Coronary artery (tissue), 2 donors: ENCODE measurements at places on chromosomes 12 and 14.
A peak's percentile ranks its signal among the peaks of the same experiment; 100 is the strongest.

DNA sequence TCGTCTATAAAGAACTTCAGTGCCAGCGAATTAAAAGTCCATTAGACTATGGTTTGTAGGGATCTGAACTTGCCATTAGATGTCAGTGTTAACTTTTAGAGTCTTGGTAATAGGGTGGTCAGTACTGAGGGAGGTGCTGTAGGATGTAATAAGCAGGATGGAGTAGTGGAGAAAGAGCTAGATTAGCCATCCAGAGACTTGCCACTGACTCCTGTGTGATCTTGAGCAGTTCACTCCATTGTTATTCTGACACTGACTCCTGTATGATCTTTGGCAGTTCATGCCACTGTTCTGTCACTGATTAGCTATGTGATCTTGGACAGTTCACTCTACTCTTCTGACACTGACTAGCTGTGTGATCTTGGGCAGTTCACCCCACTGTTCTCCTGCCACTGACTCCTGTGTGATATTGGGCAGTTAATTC, 133.6 kb downstream of the TTLL5 start:
- no peak for DNase-seq

DNA sequence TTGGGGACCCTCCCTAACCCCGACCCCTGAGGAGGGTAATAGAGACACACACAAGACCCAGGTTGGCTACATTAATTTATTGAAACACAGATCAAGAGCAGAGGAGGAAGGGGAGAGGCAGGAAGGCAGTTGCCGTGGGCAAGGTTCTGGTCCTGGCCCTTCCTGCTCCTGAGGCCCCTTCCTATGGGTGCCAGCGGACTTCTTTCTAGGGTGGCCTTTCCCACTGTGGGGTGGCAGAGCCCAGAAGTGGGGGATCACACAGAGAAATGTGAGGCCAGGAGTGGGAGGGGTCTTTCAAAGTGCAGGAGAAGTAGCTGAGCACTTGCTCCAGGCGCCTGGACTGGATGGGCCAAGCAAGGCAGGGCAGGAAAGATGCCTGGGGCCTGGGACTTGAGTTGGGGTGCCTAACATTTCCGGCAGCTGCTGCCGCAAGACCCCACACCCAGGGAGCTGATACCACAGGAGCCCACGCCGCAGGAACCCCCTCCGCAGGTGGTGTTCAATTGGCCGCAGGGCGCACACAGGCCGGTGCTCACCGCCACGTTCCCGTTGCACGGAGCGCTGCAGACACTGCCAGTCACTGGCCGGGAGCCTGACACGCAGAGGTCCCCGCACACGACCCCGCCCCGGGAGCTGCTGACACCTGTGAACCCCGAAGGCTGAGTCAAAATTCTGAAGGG, 5.3 kb downstream of the KRT81 start:
- peak; percentile 64 for DNase-seq

- peak; percentile 88 for DNase-seq
Measured at GRCh38 chr12:67441736-67442346, 172.7 kb downstream of the CAND1 start.

DNA sequence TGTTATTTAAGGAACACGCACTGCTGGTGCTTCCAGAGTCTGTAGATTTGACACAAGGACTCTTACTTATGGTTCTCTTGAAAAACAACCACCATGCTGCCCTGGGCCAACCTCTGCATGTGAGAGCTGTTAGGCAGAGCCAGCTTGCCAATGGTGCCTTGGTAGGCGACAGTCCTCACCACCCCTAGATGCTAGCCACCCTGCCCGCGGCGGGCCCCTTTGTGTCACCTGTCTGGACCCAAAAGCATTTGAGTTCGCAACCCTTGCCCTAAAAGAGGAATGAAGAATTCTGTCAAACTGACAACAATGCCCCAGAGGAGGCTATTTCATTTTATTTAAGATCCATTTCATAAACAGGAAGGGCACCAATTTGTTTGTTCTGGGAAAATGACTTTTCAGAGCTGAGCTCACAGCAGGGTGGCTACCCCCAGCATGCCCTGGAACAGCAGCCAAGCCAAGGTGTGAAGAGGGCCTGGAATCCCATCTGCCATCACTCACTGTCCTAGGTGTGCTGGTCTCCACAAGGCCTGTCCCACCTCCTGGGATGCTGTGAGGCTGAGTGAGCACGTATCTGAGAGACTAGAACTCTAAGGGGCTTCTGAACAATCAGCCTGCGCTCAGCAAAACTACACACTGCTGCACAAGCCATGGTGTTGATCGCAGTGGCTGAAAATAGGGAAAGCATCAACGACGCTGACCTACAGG, 63.8 kb upstream of the FZD10 start:
- DNase-seq: no peak

- peak; percentile 62 for DNase-seq
Measured at GRCh38 chr14:105940534-105941225, 414.3 kb downstream of the TMEM121 start.

DNA sequence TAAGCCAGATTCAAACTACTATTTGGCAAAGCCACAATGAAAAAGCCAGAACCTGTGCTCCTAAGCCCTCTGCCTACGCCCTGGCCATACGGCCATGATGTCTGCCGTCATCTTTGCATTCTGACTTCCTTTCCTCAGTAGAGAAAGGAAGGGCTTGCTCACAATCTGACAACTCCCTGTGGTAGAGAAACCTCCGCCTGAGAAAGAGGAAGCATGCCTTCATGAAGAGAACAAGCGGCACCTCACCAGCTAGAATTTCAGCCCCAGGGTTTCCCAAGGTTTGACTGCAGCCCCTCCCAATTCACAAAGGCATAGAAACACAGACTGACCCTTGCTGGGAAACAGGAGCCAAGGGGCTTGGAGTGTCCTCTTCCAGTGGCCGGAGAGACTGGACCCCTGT, 25.7 kb downstream of the TEP1 start:
- no peak for DNase-seq

- DNase-seq: no peak
Measured at GRCh38 chr14:98878282-98878681, 393.7 kb downstream of the BCL11B start.

GRCh38 chr14:21070083-21070609, at the start of gene ARHGEF40:
Gene ARHGEF40 (plus strand): TSS chr14:21070304. CDS start chr14:21070397, 93 bp downstream.
- no peak for DNase-seq

GRCh38 chr12:113273053-113273725, 51.9 kb downstream of the TPCN1 start:
- no peak for DNase-seq

GRCh38 chr12:61397668-61398067, 862.5 kb upstream of the USP15 start:
- no peak for DNase-seq

DNA sequence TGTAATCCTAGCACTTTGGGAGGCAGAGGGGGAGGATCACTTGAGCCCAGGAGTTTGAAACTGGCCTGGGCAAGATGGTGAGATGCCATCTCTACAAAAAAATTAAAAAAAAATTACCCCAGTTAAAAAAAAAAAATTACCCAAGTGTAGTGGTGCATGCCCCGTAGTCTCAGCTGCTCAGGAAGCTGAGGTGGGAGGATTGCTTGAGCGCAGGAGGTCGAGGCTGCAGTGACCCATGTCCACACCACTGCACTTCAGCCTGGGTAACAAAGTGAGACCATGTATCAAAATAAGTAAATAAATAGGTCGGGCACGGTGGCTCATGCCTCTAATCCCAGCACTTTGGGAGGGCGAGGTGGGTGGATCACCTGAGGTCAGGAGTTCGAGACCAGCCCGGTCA, 128.8 kb downstream of the VRK1 start:
- no peak for DNase-seq

- no peak for DNase-seq
Measured at GRCh38 chr14:63952933-63953437, 100.2 kb downstream of the SYNE2 start.

GRCh38 chr12:65999564-66000280, 130.8 kb downstream of the LLPH start:
- DNase-seq: no peak

GRCh38 chr12:129994634-129995033, 90.8 kb upstream of the TMEM132D start:
- DNase-seq: no peak

DNA sequence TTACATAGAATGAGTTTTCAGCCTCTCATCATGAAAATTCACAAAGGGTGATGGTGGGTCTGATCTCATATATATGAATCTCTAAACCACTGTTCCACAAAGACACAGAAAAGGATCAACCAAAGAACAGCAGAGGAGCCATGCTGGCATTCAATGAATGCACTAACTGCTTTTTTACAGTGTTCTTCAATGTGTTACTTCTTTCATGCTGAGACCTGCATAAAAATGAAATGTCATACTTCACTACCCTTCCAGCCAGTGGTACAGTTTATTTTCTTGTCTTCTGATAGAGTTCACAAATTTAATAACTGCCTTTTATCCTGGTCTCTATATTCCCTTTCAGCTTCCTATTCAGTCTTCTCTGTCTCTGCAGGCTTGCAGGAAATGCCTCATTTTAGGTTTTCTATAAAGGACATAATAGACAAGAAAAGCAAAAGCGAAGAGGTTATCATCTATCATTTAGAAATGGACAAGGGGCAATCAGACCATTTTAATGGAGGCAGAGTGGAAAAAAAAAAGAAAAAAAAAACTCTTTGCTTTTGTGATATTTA, 836.7 kb upstream of the FOXG1 start:
- no peak for DNase-seq

GRCh38 chr14:96827290-96827689, 30.1 kb downstream of the VRK1 start:
- no peak for DNase-seq

GRCh38 chr12:120960657-120961056, 17.7 kb upstream of the HNF1A start:
- DNase-seq: no peak

- no peak for DNase-seq
Measured at GRCh38 chr14:100399052-100399849, 76.1 kb downstream of the SLC25A47 start.

DNA sequence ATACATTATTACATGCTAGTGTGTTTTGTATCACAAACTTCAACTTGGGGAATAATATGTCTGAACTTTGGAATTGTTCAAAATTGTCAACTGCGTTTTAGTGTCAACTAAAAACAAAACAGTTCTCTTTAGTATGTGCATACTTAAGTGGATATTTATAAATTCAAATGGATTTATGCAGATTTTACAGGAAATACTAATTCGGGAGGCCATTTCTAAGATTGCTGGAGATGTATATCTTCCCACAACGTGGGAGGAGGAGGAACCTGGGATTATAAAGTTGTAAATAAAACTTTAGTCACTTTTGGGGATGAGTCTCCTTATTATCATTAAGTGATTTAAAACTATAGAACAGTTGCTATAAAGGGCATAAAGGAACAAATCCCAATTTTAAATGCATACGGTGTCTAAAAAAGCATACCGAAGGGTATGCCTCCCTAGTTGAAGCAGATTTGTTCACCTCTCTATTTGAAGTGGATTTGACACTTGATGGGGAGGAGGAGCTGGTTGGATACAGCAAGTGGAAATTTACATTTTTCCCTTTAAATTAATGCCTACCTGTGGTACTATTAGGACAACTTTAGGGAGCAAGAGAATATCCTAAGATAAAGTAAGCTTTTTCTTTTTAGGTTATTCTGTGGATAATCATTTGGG, 2.7 kb downstream of the PDE3A start:
- no peak for DNase-seq

GRCh38 chr12:132318618-132319033, 10.8 kb downstream of the GALNT9 start:
- DNase-seq: no peak

DNA sequence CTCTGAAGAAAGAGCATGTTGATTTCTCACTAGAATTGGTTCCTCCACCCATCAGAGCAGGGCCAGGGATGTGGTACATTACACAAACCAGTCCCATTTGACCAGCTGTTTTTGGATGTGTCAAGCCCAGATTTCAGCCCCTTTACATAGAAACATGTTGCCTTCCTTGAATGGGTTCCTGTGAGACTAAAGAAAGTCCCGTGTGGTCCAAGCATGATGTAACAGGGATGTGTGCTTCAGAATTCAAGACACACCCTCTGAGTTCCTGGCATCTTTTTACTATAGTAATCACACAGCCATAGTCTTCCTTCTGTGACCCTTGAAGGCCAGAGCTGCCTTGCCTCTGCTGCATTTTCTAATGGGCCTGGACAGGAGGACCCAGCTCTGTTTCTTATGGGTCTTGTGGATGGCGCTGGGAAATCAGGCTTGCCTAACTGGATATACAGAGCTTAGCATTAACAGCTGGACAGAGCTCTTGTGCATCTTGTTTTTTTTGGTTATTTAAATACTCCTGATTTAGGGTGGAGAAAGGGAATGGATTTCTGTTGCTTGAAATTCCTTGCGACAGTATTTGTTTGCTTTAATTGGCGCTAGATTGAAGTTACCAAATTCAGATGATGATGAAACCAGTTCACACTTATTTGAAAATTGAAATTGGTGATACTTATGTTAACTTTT, 341.0 kb downstream of the ZFP36L1 start:
- no peak for DNase-seq

- DNase-seq: no peak
Measured at GRCh38 chr14:27056586-27056985, 458.8 kb upstream of the NOVA1 start.

DNA sequence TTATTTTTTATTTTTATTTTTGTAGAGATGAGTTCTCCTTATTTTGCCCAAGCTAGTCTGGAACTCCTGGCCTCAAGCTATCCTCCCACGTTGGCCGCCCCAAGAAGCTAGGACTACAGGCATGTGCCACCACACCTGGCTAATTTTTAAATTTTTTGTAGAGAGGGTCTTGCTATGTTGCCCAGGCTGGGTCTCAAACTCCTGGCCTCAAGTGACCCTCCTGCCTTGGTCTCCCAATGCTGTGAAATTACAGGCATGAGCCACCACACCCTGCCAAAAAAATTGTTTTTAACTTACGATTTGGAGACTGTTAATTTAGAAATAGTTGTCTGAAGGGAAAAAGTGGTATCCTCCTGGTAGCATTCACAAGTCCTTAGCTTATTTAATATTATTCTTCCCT, 120.7 kb downstream of the PPM1H start:
- no peak for DNase-seq

DNA sequence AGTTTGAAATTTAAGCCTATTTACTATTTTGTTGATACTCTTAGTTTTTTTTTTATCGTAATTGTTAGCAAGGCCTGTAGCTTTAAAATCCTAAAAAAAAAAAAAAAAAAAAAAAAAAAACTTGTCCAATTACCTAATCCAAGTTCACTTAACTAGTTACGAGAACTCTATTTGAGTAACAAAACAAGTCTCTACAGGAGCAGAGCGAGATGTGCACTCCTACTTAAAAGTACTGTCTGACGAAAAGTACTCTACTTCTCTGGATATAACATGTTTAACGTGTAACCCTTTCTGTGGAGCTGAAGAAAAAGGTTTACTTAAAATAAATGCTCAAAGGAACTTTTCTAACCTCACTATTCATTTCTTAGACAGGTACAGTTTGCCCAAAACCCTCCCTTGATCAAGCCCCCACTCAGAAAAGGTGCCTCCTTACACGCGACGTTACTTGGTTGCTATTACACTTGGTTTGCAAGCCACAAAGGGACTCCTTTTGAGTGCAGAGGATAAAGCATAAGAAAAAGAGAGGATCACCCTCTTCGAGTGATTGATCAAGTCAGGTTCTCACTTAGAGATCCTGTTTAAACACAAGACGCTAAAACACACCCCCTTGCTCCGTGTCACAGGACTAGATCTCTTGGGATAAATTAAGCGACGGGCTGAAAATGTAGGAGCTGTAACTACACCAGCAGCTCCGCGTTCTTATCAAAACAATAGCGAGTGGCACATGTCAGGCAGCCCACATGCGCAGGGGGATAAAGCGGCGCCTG, 2.2 kb downstream of the BAZ1A start:
- no peak for DNase-seq

GRCh38 chr12:13186302-13186701, 10.2 kb upstream of the EMP1 start:
- peak; percentile 41 for DNase-seq

GRCh38 chr14:67477926-67478799, 10.4 kb downstream of the TMEM229B start:
- DNase-seq: no peak

GRCh38 chr12:40892528-40892927, 200.3 kb downstream of the CNTN1 start:
- DNase-seq: no peak
